Adipocyte (in vitro differentiated cells): ENCODE measurements at places on chromosomes 5 and 9.

DNA sequence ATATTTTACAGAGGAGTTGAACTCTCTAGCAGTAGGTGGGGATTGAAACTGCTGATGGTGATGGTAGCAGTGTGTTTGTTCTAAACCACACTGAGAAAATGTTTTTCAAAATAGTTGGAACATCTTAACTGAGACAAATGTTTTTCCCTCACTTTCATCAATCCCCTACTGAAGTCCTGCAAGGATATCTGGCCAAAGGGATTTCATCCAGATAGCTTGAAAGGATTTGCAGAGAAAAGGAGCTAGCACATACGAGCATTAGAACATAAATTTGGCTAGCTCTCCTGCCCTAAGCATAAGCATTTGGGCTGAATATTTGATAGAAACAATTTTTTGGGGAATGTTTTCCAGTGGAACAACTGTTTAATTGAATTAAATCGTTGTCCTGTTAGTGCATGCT is 153.9 kb downstream of the CDH9 start:
- DNase-seq = no peak

- DNase-seq = no peak
These were observed 12.1 kb upstream of the TNFAIP8 start for GRCh38 chr5:119343766-119344165.

DNA sequence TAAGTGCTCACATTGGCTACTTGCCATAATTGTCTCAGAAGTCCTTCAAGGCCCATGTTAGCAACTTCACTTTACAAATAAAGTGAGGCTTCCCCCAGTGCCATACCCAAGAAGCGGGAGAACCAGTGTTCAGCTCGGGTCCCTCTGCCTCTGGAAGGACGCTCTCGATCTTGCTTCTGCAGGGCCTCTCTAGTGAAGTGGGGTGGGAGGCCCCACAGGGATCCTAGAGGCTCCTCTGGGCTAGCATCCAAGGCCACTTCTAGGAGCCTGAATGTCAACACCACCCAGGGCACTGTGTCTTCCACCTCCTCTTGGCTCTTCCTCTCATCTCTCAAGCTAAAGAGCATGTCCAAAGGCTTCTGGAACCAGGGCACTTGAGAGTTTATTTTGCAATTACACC is 282.5 kb downstream of the GADD45G start:
- no peak for DNase-seq

DNA sequence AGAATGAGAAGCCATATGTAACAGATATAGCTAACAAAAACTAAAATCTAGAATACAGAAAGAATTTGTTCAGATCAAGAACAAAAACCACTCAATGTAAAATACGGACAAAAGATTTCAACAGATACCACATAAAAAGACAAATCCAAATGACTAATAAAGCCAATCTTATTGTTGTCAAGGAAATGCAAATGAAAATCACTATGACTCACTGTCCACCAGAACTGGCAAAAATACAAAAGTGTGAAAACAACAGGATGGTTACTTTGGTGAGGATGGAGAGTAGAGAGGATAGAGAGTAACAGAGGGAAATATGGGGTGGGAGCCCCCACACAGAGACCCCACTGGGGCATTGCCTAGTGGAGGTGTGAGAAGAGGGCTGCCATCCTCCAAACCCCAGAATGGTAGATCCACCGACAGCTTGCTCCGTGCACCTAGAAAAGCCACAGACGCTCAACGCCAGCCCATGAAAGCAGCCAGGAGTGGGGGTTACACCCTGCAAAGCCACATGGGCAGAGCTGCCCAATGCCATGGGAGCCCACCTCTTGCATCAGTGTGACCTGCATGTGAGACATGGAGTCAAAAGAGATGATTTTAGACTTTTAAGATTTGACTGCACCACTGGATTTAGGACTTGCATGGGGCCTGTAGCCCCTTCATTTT is 15.2 kb upstream of the RHOBTB3 start:
- DNase-seq = peak; percentile 60

- DNase-seq = no peak
These were observed 665 bp upstream of the INSL4 start for GRCh38 chr9:5230554-5230953.

DNA sequence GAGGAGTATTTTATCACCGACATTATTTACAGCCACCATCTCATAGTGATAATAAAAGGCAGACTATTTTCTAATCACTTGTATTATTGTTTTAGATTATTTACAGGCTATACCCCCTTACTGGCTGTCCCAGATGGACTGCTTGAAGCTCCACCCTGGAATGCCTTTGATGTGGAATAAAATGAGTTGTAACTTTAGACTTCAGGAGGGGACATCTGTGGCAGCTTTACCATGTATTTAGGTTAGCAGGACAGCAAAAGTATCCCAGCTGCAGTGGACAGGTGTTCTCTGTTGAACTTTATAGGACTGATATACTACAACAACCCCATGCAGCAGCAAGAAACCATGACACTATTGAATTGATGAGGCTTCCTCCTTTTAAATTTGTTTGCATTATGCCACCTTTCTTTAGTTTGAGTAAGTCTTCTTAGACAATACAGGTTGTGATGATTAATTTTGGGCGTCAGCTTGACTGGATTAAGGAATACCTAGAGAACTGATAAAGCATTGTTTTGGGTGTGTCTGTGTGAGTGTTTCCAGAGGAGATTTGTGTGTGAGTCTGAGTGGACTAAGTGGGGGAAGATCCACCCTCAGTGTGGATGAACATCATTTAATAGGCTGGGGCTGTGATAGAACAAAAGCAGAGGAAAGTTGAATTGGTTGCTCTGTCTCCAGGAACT is 29.2 kb upstream of the C9orf57 start:
- no peak for DNase-seq

DNA sequence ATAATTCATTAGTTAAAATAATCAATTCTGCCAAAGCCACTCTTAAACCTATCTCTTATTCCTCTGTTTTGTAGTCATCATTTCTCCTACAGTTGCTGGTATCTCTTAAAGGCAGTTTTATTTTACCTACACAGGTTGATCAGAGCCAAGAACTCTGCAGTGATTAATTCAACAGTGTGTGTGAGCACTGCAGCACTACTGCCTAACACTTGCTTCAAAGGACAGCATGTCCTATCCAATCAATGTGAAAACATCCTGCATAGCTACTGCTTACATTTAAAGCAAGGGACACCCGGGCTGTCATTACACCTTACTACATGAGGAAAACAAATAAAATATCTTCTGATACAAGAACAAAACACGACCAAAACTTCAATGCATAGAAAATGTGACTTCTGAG is 45.1 kb upstream of the HK3 start:
- no peak for DNase-seq

DNA sequence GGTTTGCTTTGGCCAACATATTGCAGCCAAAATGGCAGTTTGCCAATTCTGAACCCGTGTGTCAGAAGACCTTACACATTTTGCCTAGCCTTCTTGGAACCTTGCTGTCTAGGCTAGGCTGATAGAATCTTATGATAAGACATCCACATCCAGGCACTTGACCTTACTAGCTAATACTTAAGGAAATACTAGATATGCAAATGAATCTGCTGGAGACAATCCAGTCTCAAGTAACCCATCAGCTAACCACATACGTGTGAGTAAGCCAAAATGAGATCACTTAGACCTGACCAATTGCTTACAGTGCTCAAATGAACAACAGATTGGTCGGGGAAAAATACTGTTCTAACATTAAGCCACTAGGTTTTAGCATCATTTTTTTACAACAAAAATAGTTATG is 1504.6 kb upstream of the CDH9 start:
- peak; percentile 74 for DNase-seq

DNA sequence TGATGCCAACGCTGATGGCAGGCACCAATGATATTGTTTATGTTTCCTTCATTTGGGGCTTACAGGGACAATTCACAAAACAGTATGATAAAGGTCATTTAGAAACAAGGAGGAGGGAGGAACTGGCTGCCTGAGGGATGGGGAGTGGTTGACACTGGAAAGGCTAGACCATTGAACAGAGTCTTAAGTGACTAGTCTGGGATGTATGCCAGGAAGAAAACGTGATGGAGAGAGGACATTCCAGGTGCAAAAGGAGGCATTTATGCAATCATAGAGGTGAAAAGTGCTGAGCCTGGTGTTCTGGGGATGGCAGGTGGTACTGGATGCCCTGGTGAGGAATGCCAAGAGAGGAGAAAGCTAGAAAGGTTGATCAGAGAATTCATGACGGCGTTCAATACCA is 153.4 kb downstream of the ZNF462 start:
- DNase-seq = no peak

GRCh38 chr5:5767286-5767928 is 344.9 kb downstream of the ICE1 start:
- DNase-seq = no peak

GRCh38 chr5:14061106-14061505 is 82.0 kb upstream of the TRIO start:
- no peak for DNase-seq
